Endodermal cell (in vitro differentiated cells): ENCODE measurements at places on chromosomes 5 and 9.

GRCh38 chr9:123070198-123070597, 36.7 kb downstream of the GPR21 start:
- DNase-seq, result no peak

GRCh38 chr9:130835441-130836298, 616 bp downstream of the ABL1 start:
- peak; percentile 87 for DNase-seq

- DNase-seq, result peak; percentile 25
These were observed 26.2 kb upstream of the IRX4 start for GRCh38 chr5:1908931-1909330.

- DNase-seq, result no peak
These were observed 37.9 kb downstream of the STOM start for GRCh38 chr9:121331992-121332685.

- no peak for DNase-seq
These were observed 104.6 kb upstream of the SMIM23 start for GRCh38 chr5:171681061-171681460.

DNA sequence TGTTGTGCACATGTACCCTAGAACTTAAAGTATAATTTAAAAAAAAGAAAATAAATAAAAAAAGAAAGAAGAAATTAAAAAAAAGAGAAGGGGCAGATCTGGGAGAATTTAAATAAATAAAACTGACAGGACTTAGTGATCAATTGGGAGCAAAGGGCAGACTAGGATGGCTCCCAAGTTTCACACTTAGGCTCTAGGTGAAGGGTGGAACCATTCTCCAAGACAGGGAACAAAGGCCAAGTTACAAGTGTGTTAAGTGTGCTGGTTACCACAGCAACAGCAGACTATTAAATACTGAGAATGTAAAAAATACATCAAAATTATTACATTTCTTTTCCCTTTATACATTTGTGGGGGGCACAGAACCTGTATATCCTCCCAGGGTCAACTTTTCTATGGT, 7.1 kb downstream of the ZDHHC21 start:
- DNase-seq, result no peak

DNA sequence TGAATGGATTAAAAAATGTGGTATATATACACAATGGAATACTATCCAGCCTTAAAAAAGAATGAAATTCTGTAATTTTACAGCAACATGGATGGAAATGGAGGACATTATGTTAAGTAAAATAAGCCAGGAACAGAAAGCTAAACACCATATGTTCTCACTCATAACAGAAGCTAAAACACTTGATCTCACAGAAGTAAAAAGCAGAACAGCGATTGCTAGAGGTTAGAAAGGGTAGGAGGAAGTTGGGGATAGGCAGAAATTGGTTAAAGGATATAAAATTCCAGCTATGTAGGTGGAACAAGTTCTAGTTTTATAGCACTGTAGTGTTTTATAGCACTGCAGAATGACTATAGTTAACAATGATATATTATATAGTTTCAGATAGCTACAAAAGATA, 15.8 kb downstream of the MARCHF3 start:
- DNase-seq, result no peak

DNA sequence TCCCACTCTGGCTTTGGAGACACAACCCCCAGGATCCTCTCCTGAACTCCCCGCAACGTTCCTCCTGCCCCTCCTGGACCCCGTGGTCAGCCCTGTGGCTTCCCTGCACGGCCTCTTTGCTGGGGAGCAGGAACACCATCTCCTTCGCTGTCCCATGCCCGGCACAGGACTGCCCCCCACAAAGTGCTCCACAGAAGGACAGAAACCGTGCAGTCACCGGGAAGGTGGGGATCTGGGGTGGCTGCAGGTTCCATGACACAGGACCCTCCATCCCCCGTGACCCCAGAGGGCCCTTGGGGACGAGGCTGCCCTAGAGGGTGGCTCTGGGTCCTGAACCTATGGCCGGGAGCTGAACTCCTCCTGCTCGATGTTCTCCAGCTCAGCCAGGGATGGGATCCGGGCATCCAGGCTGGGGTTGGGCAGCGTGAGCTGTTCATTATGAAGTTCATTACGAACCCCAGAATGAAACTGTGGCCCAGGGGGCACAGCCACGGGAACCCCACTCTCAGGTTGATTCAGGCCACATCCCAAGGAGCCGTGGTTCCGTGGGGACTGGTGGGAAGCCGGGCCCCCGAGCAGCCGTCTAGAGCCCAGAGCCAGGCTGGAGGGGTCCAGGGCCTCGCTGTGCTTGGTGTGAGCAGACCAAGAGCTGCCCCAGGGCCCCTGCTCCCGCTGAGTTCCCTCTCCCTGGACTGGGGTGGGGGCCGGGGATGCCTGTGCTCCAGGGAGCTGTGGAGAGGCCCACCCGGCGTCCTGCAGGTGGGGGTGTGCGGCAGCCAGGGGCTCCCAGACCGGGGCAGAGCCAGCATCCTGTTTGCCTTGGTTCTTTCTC, 684 bp upstream of the SLC6A19 start:
- DNase-seq, result no peak

- DNase-seq, result no peak
These were observed 32.6 kb upstream of the RANBP6 start for GRCh38 chr9:6048039-6048438.

GRCh38 chr5:63987053-63987452, 24.8 kb upstream of the HTR1A start:
- no peak for DNase-seq

DNA sequence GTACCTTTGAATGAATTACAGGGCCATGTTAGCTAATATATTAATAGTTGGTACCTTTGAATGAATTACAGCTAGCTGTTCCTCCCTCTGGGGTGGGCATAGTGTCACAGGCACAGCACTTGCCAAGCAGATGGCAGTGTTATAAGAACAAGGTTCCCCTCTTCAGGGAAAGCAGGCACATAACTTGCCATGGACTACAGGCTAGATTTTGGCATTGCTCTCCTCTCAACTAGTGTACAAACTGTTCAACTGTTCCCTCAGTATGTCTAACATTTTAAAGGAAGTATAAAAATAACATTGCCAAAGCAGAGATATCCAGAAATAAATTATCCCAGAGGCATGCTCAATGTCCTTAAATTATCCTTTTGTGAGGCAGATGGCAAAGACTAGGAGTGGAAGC, 33.7 kb downstream of the ABITRAM start:
- DNase-seq, result no peak

GRCh38 chr5:98594098-98594497, 179.4 kb upstream of the RGMB start:
- DNase-seq, result no peak

- no peak for DNase-seq
These were observed 306.4 kb downstream of the NTRK2 start for GRCh38 chr9:84975926-84976325.

DNA sequence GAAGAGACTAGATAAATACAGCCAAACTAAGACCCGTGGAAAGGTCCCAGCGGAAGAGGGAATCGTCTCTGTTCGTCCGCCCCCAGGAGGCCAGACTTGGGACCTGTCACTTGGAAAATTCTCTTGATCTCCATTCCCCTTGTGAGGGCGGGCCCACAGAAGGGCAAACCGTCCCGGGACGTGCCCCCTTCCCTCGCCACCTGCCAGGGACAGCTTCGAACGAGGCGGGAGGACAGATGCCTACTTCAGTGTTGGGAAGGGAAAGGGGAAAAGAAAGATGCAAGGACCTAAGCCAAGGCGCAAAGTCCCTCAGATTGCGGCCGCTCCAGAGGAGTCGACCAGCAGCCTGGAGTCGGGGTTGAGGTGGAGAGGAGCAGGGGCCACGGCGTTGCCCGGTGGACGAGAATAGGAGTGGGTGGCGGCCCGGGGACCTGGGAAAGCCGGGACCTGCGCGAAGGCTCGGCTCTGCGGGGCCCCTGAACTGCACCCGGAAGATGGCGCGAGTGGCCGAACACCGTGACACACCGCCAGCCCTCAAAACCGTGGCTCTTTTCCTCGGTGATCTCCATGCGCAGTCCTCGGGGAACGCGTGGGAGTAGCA, 4.4 kb upstream of the EBF1 start:
- DNase-seq, result peak; percentile 87

- DNase-seq, result no peak
These were observed 6.8 kb downstream of the MRPL36 start for GRCh38 chr5:1792842-1793266.

DNA sequence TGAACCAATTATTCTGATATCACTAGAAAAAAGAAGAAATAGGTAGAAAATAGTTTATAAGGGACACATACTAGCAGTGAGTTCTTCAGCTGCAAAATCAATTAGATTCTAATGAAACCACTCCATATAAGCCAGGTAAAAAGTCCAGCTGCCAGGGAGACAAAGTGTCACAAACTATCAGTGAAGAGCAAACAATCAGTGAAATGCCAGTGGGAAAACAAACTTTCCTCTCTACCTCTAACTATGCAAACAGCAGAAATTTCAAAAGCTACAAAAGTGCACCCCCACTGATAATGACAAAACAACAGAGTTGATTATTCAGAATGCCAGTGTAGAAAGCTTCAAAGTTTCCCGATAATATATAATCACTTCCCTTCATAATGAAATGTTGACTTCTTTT, 637.2 kb upstream of the ITGA1 start:
- no peak for DNase-seq

DNA sequence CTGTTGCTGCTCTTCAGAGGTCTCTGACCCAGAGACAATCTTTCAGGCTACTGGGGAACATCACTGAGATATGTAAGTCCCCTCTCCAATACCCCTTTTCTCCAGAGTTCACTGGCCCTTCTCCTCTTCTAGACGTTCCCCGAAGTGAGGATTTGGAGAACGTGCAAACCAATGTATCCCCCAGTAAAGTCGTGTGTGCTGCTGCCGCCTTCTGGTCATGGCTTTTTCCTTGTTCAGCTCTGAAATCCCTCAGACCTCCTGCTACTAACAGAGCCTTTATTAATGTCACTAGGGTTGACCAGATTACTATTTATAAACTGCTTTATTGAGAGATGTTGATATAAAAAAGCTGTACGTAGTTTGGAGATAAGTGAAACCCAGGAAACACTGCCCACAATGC, 1028.6 kb downstream of the CDH9 start:
- peak; percentile 87 for DNase-seq

DNA sequence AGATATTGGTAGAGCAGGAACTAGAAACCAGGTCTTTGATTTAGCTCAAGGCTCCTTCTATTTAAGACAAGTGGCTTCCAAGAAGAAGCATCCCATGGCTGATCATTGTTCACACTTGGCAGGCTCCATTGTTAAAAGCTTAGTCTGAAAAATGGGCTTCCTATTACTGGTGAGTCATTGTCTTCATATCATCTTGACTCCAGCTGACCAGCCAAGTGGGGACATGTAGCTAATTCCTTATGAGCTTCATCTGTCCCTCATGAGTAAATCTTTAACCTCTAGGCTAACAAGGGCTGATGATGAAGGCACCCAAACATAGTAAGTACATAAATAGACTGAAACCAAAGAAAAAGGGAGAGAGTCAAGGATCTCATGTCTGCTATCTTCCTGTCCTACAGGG, 530.3 kb upstream of the KLF4 start:
- no peak for DNase-seq

DNA sequence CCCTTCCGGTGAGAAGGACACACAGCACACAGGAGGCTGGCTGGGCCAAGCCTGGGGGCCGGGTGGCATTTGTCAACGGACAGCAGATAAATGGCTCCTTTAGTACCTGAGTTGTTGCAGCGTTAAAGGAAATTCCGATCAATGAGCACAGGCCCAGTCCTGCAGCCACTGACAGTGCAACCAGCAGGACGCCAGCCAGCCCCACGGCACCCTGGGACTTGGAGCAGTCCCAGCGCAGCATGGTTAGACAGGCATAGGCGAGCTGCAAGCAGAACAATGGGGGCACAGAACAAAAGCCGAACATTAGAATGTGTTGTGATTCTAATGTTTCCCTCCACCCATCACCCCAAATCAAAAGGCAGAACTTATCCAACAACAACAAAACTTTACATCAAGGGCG, 39.3 kb downstream of the PTCH1 start:
- no peak for DNase-seq

- DNase-seq, result no peak
These were observed 830 bp downstream of the PRRC1 start for GRCh38 chr5:127518319-127518621.

- DNase-seq, result no peak
These were observed 20.1 kb upstream of the TCERG1 start for GRCh38 chr5:146426853-146427618.

- no peak for DNase-seq
These were observed 523.1 kb upstream of the ZNF462 start for GRCh38 chr9:106339882-106340281.

- DNase-seq, result peak; percentile 78
These were observed 796 bp downstream of the LNPEP start for GRCh38 chr5:96936431-96937320.

- DNase-seq, result no peak
These were observed 473.1 kb downstream of the DIRAS2 start for GRCh38 chr9:90169490-90169889.

GRCh38 chr5:158531860-158532259, 567.9 kb downstream of the EBF1 start:
- DNase-seq, result no peak

DNA sequence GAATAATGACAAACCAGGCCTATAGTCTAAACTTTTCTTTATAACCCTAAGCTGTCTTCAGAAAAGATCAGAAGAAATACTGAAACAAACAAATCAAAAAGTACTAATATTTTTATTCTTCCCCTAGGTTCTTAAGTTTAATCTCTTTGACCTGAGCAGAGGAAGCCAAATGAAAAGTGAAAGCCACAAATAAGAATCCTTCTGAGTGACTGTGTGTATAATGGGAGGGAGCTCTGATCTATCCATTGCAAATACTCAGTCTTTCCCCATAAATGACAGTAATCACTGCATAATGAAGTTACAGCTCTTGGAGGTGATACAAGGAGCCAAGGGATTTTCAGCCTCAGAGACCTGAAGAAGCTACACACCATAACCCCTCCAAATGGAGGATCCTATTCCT, 126.9 kb upstream of the ATP10B start:
- no peak for DNase-seq

- DNase-seq, result no peak
These were observed 66.4 kb downstream of the SETX start for GRCh38 chr9:132288361-132288760.

GRCh38 chr9:36632892-36633291, 60.2 kb downstream of the MELK start:
- no peak for DNase-seq

- DNase-seq, result no peak
These were observed 281.4 kb downstream of the CWC27 start for GRCh38 chr5:65050140-65050539.

GRCh38 chr5:65925044-65925600, 1.3 kb upstream of the ERBIN start:
- peak; percentile 87 for DNase-seq

DNA sequence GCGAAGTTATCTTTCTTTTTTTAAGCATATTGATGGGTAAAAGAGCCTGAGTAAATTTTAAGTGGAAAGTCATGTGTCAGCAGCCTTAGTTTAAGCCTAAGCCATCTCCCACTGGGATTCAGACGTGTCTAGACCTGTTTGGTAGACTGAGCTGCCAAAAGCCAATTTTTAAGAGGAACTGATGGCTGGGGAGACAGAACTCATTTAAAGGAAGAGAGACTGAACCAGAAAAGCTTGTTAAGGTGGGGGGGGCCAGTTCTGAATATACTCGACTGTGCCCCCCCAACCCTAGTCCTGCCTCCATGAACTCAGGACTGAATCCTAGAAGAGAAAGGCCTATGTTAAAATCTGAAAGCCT, 58.3 kb upstream of the PLPP1 start:
- DNase-seq, result no peak
